ENCODE measurements at places on chromosomes 16 and 17. TPM values are rescaled to one million over a fixed set of nuclear protein-coding genes. Genes with fewer than 3 reads are reported as not detected.

The TRPV2 gene
- total RNA-seq: 40.0 TPM

The LITAFD gene
- not detected for total RNA-seq

The ZNF785 gene
- total RNA-seq: 8.1 TPM

The SKAP1 gene
- total RNA-seq: 0.17 TPM

The ANKRD40CL gene
- total RNA-seq: not detected

The RNF112 gene
- 0.51 TPM for total RNA-seq

The AANAT gene
- not detected for total RNA-seq

The CMTM2 gene
- not detected for total RNA-seq

The TMEM235 gene
- 0.51 TPM for total RNA-seq

The SLC12A3 gene
- total RNA-seq: not detected

The GDPD3 gene
- 1.1 TPM for total RNA-seq

The SPATA32 gene
- total RNA-seq: 0.05 TPM

The KRTAP1-1 gene
- total RNA-seq: not detected

The TVP23A gene
- total RNA-seq: not detected

The CNTD1 gene
- not detected for total RNA-seq

The UNKL gene
- total RNA-seq: 14.5 TPM

The PRR15L gene
- not detected for total RNA-seq

The DNAI2 gene
- total RNA-seq: not detected

The GCGR gene
- not detected for total RNA-seq
